ENCODE measurements at places on chromosomes 1 and 21. TPM values are rescaled to one million over a fixed set of nuclear protein-coding genes. Genes with fewer than 3 reads are reported as not detected.

DNA sequence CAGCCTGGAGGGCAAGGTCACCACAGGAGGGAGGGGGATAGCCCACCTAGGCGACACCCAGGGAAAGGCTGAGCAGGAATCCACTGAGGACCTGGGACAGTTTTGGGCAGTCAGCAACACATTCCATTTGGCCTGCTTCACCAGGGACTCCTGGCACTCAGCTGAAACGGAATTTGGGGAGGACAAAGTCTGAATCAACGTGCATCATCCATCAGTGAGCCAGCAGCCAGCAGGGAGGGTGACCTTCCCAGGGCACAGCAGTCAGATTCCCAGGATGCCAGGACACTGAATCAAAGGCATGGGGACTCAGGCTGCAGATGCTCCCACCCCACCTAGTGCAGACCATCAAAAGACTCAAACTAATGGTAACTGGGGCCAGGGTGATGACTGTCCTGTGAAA lies 4.6 kb downstream of the SH3BP5L start:
- H3K4me1 ChIP-seq, result peaks cover 5% of the 10 kb centered on the region
- no peak for DNase-seq
- H3K36me3 ChIP-seq, result peaks cover 9% of the 10 kb centered on the region
- H3K27ac ChIP-seq, result no peak overlapping the region
- H3K4me3 ChIP-seq, result no peak overlapping the region

GRCh38 chr1:229862017-229862774 lies 204.8 kb upstream of the GALNT2 start:
- no peak overlapping the region for H3K4me3 ChIP-seq
- no peaks in the 10 kb centered on the region for H3K36me3 ChIP-seq
- H3K27me3 ChIP-seq, result 0 out of 2 replicates have a peak, but pooled peaks cover 2% of the 10 kb centered on the region
- H3K4me1 ChIP-seq, result no peaks in the 10 kb centered on the region

GRCh38 chr1:182426442-182427430 lies 23.2 kb upstream of the RGSL1 start:
- H3K27me3 ChIP-seq, result no peaks in the 10 kb centered on the region
- no peaks in the 10 kb centered on the region for H3K36me3 ChIP-seq
- H3K4me1 ChIP-seq, result no peaks in the 10 kb centered on the region
- DNase-seq, result no peak

GRCh38 chr1:25232866-25233784 lies 823 bp upstream of the SYF2 start:
- H3K36me3 ChIP-seq, result peaks cover 11% of the 10 kb centered on the region
- DNase-seq, result peak; percentile 83
- H3K27ac ChIP-seq, result peak overlapping the region; percentile 74
- peak overlapping the region; percentile 87 for H3K4me3 ChIP-seq

- no peak for DNase-seq
- no peaks in the 10 kb centered on the region for H3K27me3 ChIP-seq
Measured at GRCh38 chr1:97038410-97038809, 316.8 kb downstream of the PTBP2 start.

DNA sequence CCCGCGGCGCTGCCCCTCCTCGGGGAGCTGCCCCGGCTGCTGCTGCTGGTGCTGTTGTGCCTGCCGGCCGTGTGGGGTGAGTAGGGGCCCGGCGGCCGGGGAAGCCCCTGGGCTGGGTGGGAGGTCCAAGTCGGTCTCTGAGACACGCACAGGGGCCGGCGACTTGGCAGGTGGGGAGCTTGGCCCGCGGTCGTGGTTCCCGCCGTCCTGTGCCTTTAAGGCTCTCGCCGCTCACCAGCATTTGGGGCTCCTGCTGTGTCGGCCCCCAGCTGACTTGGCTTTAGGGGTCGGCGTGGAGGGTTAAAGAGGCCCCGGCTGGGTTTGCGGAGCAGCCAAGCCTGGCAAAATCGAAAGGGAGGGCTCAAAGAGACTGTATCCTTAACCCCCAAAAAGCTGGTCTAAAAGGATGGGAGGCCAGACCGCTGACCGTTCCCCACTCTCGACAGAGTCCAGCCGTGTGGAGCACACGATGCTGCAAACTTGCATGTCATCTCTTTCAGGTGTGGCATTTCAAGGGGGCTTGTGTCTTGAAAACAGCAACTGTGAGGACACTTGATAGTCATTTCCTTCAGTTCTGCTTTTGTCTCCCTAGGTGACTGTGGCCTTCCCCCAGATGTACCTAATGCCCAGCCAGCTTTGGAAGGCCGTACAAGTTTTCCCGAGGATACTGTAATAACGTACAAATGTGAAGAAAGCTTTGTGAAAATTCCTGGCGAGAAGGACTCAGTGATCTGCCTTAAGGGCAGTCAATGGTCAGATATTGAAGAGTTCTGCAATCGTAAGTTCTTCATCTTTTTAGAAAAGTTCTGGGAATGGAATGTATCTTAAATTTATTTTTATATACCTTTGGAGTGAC lies 540 bp downstream of the CD55 start:
- peaks cover 7% of the 10 kb centered on the region for H3K36me3 ChIP-seq
- DNase-seq, result no peak
- H3K27ac ChIP-seq, result peak overlapping the region; percentile 83
- no peaks in the 10 kb centered on the region for H3K27me3 ChIP-seq

- H3K27ac ChIP-seq, result peak within 1 kb of the TSS; percentile 48
- no peaks in the 10 kb centered on the region for H3K36me3 ChIP-seq
- no peak for DNase-seq
- H3K4me3 ChIP-seq, result peak within 1 kb of the TSS; percentile 53
Measured at GRCh38 chr1:16073490-16074119, at the start of gene FAM131C. Gene FAM131C (minus strand): TSS chr1:16073651. CDS start chr1:16073442, 209 bp downstream.

GRCh38 chr1:183129921-183130690 lies 56.0 kb upstream of the LAMC2 start:
- H3K4me1 ChIP-seq, result no peaks in the 10 kb centered on the region
- peaks cover 33% of the 10 kb centered on the region for H3K36me3 ChIP-seq
- H3K4me3 ChIP-seq, result no peak overlapping the region

GRCh38 chr1:236774926-236775325 lies 20.2 kb upstream of the MTR start:
- no peaks in the 10 kb centered on the region for H3K36me3 ChIP-seq
- no peaks in the 10 kb centered on the region for H3K27me3 ChIP-seq
- peak; percentile 10 for DNase-seq

- H3K27ac ChIP-seq, result no peak within 1 kb of the TSS
- H3K27me3 ChIP-seq, result no peaks in the 10 kb centered on the region
- no peaks in the 10 kb centered on the region for H3K4me1 ChIP-seq
- no peaks in the 10 kb centered on the region for H3K36me3 ChIP-seq
Measured at GRCh38 chr1:226223157-226223785, at the start of gene MIXL1. Gene MIXL1 (plus strand): TSS chr1:226223664. CDS start chr1:226223682, 18 bp downstream.

GRCh38 chr1:224331824-224332223 lies 1.9 kb upstream of the NVL start:
- H3K27ac ChIP-seq, result no peak overlapping the region
- H3K4me1 ChIP-seq, result peaks cover 16% of the 10 kb centered on the region
- H3K4me3 ChIP-seq, result no peak overlapping the region
- no peaks in the 10 kb centered on the region for H3K36me3 ChIP-seq

- H3K27ac ChIP-seq, result no peak overlapping the region
- H3K27me3 ChIP-seq, result no peaks in the 10 kb centered on the region
- H3K4me1 ChIP-seq, result no peaks in the 10 kb centered on the region
- no peak overlapping the region for H3K4me3 ChIP-seq
- DNase-seq, result no peak
Measured at GRCh38 chr1:21773585-21773984, 9.4 kb downstream of the USP48 start.

DNA sequence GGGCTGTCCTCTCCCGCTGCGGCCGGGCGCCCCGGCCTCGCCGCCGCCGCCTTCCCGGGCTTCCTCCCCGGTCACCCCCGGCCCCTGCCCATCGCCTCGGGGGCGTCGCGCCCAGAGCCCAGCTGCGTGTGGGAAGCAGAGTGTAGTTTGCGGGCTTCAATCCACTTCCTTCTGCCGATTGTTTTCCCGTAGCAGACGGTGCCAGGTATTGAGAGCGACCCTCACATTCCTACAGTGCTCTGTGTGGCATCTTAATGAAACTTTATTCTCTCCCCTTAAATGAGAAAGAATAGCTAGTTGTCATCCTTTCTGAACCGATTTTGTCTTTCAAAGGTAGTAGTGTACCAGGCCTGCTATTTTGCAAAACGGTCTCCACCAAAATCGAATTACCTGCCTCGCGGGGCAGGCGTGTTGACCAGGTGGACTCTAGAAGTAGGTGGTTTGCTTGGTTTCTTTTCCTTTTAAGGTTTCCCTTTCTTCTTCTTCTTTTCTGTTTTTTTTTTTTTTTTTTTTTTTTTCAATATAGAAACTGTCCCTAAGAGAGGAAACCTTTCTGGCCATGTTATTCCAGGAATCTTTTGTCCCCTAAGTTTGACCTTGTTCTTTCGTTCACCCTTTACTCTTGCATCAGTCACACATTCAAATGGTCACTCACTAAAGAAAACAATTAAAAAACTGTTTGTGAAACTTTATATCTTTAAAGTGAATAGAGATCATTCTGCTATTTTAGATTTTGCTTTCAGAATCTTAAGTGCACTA lies 881 bp downstream of the USP25 start:
- H3K4me1 ChIP-seq, result peaks cover 28% of the 10 kb centered on the region
- no peak for DNase-seq
- peak overlapping the region; percentile 59 for H3K4me3 ChIP-seq
- no peaks in the 10 kb centered on the region for H3K36me3 ChIP-seq
- peak overlapping the region; percentile 94 for H3K27ac ChIP-seq
- H3K27me3 ChIP-seq, result no peaks in the 10 kb centered on the region

DNA sequence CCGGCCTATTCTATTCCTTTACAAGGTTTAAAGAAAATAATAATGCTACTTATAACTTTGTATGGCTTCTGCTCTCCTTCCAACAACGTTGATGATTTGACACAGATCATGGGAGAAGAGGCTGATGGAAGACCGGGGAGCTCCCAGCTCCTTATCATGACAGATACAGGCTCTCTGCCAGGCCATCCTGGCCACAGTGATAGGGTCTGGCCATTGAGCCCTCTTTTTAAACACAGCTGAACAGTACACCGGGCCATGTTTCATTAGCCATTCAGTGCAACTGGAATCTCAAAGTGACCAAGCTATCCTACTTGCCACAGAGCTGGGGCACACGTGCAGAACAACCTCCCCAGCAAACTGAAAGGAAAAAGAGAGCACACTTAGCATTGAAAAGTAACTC lies 34.9 kb downstream of the DNAJC11 start:
- no peak overlapping the region for H3K27ac ChIP-seq
- peaks cover 6% of the 10 kb centered on the region for H3K36me3 ChIP-seq
- no peaks in the 10 kb centered on the region for H3K4me1 ChIP-seq
- no peak for DNase-seq

DNA sequence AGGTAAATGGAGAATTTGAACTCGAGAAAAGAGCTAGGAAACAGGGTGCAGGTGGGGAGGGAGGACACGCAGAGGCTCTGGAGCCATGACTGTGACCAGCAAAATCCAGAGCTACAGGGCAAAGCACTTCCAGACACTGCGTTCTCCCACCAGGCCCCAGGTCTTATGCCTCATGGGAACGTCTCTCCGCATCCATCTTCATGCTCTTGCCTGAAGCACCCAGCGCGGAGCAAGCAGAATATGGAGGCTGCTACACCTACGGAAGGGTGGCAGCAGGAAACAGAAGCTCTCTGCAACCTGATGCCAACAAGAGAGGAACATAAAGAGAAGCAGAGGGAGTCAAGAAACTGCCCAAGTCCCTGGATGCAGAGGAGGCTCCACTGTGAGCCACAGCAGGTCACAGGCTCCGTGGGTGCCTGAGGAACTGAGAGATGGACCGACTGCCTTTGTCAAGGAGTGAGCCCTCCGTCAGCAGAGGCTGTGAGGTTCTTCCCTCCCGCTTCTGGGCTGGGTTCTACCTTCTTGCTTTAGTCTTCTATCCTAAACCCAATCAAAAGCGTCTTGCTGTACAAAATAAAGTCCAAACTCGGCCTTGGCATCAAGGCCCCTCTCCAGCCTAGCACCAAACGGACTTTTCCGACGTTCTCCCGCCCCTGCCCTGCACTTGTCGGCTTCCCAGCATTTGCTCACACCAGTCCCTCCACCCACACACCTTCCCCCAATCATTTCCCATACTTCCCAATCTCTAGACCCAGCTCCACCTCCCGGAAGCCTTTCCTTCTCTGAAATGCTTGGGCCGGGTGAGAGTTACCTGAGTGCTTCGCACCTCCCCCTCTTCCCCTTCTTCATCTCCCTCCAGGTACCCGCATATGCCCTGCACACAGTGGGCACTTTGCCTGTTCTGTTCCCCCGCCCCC lies 930 bp downstream of the DHCR24 start:
- H3K27me3 ChIP-seq, result no peaks in the 10 kb centered on the region
- peaks cover 50% of the 10 kb centered on the region for H3K4me1 ChIP-seq
- peak; percentile 61 for DNase-seq

- H3K27ac ChIP-seq, result no peak overlapping the region
- no peaks in the 10 kb centered on the region for H3K27me3 ChIP-seq
- H3K36me3 ChIP-seq, result peaks cover 75% of the 10 kb centered on the region
- no peak overlapping the region for H3K4me3 ChIP-seq
Measured at GRCh38 chr1:214633686-214634085, 30.7 kb downstream of the CENPF start.

DNA sequence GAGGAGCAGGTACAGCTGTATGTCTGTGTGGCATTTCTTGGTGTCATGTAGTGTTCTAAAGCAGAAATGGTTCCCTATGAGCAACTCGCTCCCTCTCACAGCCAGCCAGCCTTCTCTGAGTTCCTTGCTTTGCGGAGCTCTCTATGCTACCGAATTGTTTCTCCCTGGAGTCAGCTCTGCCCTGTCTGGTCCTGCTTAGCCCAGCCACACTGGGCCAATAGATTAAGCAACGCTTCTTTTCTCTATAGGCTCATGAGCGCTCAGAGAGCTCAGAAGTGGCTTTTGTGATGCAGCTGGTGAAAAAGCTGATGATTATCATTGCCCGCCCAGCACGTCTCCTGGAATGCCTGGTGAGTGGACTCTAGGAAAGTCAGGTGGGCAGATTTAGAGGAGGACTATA lies 113.1 kb downstream of the PIK3R3 start:
- H3K27me3 ChIP-seq, result no peaks in the 10 kb centered on the region
- H3K36me3 ChIP-seq, result peaks cover 4% of the 10 kb centered on the region
- no peaks in the 10 kb centered on the region for H3K4me1 ChIP-seq
- DNase-seq, result no peak

LHX8 gene
- not detected for total RNA-seq

DRAXIN gene
- 0.47 TPM for total RNA-seq

TSPAN1 gene
- 9.9 TPM for total RNA-seq
